ENCODE measurements at places on chromosomes 12 and 14.

- no peak for DNase-seq
These were observed 17.0 kb downstream of the SIX1 start for GRCh38 chr14:60632257-60632656.

DNA sequence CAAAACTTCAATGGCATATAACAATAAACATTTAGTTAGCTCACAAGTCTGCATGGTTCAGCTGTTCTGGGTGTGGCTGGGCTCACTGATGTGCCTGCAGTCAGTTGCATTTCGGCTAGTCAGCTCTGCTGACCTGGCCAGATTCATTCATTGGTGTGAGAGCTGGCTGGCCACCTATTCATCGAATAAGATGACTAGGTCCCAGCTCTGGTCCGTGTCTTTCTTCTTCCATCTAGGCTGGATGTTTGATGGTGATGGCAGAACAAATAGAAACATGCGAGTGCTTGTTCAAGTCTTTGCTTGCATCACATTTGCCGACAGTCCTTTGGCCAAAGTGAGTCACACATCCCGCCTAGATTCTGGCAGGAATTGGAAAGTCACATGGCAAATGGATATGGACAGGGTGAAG lies 203.3 kb upstream of the CRY1 start:
- DNase-seq = no peak

DNA sequence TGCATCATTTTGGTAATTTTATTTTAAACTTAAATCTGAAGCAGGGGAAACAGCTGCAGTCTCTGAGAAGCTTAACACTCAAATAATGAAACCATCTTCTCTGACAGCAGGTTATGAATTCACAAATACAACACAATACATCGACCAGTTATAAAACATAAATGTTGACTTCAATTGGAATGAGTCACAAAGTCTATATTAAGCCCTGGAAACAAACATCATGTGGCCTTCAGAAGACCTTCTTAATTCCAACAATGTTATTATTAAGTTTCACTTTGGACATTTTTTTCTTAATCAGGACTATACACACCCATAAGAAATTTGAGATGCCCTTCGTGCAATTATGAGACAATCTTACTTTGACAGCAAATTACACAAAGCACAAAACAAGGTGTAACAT lies 68.9 kb downstream of the CEP128 start:
- DNase-seq = peak; percentile 8

- DNase-seq = no peak
These were observed 189.0 kb upstream of the CCND2 start for GRCh38 chr12:4084573-4084972.

DNA sequence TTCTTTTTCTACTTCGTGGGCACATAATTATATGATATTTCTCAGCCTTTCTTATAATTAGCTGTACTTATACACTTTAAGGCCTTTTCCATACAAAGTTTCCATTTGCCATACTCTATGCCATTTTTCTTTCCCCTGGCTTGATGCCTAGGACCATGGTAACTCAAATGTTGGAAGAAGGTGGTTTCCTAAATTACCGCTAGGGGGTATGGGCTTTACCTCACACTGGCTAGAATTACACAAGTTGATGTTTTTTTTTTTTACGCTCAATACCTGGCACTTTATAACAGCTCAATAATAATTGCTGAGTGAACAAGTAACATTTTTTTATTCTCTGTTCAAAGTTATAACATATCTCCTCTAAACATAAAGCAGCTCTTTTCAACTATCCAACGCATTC lies 306.8 kb upstream of the LRFN5 start:
- no peak for DNase-seq

GRCh38 chr14:79516009-79516408 lies 695.3 kb downstream of the DIO2 start:
- DNase-seq = no peak

GRCh38 chr14:80959496-80959895 lies 4.1 kb downstream of the TSHR start:
- no peak for DNase-seq

DNA sequence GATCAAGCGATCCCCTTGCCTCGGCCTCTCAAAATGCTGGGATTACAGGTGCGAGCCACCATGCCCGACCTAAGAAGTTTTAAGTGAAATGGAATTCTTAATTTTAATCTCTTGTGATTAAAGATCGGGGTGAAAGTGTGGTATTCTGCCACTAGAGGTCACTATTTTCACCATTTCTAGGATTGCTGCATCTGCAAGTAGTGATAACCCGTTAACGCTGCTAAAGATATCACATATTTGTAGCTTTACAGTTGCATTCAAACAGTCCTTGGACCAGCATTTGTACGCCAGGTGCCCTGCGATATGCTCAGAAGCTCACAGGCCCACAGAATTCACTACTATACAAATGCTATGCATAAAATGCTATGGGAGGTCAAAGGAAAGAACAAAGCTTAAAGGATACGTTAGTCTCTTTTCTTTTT lies 19.3 kb downstream of the CCDC62 start:
- peak; percentile 45 for DNase-seq

DNA sequence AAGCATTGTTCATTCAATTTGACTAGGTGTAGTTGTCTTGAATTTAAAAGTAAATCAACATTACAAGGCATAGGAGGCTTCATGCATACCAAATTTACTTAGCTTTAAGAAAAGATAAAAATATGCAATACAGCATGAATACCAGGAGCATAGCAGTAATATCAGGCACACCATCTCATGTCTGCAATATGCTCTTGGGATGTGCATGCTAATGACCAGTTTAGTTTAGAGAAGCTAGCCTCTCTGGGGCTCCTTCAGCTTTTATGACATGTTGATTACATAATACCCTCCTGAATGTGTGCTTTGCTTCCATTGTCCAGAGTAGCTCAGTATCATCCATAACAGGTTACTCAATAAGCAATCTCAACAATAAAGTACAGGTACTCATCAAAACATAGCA lies 497.2 kb downstream of the FLRT2 start:
- DNase-seq = no peak

DNA sequence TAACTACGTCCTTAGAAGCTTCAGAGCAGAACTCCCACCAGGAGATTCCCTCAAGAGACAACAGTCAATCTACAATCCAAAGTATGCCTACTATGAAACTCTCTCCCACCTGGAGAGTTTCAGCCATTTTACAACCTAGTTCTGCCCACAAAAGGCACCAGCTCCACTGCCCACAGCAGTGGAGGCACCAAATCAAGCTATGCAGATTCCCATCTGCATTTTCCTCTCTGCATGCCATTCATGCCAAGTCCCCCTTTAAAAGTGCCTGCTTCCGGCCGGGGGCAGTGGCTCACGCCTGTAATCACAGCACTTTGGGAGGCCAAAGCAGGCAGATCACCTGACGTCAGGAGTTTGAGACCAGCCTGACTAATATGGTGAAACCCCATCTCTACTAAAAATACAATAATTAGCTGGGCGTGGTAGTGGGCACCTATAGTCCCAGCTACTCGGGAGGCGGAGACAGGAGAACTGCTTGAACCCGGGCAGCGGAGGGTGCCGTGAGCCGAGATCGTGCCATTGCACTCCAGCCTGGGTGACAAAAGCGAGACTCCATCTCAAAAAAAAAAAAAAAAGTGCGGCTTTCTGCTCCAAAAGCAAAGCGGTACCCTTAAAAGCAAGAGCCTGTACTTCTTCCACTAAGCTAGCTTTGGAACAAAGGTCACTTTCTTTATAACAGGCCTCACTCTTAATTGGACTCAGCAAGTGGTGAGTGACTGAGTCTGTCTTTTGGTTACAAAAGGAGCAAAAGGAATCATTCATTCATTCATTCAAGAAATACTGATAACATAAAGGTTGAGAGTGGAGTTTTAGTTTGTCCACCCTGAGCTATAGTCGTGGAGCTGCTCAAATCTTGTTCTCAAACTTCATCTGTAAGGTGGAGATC lies 10.1 kb upstream of the DLGAP5 start:
- no peak for DNase-seq

DNA sequence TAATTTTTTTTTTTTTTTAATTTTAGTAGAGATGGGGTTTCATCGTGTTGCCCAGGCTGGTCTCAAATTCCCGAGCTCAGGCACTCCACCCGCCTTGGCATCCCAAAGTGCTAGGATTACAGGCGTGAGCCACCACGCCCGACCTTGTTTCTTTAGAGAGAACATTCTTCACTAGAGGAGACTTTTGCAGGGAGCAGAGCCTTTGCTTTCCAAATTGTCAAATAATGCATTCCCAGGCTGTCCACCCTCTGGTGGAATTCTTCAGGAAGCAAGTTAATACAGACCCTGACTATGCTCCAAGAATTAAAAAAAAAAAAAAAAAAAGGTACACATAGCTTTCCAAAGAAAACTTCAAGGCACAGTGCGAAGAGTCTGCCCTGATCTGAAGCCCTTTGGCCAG lies 6.8 kb downstream of the ALDH1L2 start:
- DNase-seq = peak; percentile 15

DNA sequence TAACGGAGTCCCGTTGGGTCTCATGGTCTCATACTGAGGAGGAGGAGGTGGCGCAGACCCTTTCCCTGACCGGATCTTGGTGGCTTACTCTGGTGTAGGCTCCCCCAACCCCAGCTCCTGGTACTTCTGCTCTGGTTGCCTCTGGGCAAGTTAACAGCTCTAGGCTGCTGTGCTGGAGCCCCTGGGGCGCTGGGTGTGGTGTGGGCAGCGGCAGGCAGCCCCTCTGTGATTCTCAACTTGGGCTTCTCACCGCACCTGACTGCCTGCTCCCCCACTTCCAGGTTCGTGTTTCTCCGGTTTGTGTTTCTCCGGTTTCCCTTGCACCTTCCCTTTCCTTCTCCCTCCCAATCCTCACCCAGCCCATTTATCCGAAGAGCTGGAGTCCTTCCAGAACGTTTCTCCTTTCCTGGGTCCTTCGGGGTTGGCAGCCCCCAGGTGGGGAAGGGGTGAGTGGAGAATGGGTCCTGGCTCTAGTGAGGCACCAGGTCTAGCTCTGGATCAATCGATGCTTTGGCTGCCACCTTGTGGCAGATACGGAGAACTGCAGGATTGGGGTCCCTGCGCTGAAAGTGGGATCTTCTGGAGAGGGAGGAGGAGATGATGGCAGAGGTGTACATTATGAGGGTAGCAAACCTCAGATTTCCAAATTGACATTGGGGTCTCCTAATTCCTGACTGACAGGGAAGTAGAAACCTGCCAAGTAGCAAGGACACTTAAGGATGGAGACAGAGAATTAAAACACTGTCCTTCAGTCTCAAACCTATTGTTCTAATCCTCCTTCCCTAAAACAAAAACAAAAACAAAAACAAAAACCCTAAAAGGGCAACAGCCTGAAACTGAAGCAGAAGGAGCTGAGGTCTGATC lies 8.3 kb downstream of the CISTR start:
- DNase-seq = peak; percentile 19

DNA sequence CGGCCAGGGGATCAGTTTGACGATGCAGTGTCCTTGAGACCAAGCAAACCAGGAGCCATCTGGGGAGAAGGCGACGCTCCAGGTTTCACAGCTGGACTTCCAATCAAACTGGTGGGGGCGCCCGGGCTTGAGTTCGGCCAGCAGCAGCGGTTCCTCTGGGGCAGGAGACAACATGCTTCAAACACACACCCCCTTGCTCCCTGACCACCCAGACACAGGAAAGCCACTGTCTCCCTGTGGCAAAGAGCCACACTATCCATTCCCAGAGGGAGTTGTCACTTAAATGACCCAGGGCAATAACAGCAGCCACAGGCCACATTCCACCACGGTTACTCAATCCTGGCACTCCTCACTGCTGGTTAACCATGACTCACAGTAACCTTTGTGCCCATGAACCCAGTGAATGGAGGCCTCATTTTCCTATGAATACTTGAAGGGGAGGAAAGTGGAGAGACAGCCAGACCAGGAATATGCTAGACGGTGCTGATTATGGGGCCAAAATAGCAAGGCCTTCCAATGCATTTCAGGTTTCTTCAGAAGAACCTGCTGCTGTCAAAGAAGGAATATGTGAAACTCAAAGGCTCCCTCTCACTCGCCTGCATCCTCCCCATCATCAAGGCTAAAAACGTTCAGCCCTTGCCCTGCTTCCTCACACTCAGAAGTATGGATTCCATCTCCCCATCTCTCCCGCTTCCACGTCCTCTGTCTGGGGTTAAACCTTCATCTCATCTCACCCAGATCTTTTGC lies 8.5 kb downstream of the WSB2 start:
- DNase-seq = peak; percentile 93

Data from fibroblast of gingiva (primary cell).